ENCODE measurements at places on chromosomes 16 and 17. TPM values are rescaled to one million over a fixed set of nuclear protein-coding genes. Genes with fewer than 3 reads are reported as not detected.

The PRSS33 gene
- not detected for polyA plus RNA-seq

The PRR35 gene
- polyA plus RNA-seq: not detected

The STAC2 gene
- 1.2 TPM for polyA plus RNA-seq

The SYCE1L gene
- polyA plus RNA-seq: not detected

The LPCAT2 gene
- 0.19 TPM for polyA plus RNA-seq

The YBX2 gene
- not detected for polyA plus RNA-seq

The SULT1A2 gene
- 0.59 TPM for polyA plus RNA-seq

The NPTX1 gene
- 235 TPM for polyA plus RNA-seq

The GID4 gene
- polyA plus RNA-seq: 5.1 TPM

The TBC1D3H gene
- 0.18 TPM for polyA plus RNA-seq

The ACTG1 gene
- 738 TPM for polyA plus RNA-seq

The CFAP52 gene
- polyA plus RNA-seq: 0.82 TPM

The GDPD1 gene
- polyA plus RNA-seq: 139 TPM

The EPX gene
- polyA plus RNA-seq: not detected

The CTRL gene
- 1.9 TPM for polyA plus RNA-seq

The KIF18B gene
- polyA plus RNA-seq: not detected

The KRTAP2-3 gene
- not detected for polyA plus RNA-seq

The DPEP1 gene
- polyA plus RNA-seq: not detected

The HBQ1 gene
- 2.3 TPM for polyA plus RNA-seq

The LDAF1 gene
- polyA plus RNA-seq: 10.0 TPM

The KRTAP2-4 gene
- polyA plus RNA-seq: not detected

The TBC1D3D gene
- polyA plus RNA-seq: 2.5 TPM

The NOD2 gene
- not detected for polyA plus RNA-seq

The NOMO2 gene
- 500 TPM for polyA plus RNA-seq

The KRT33A gene
- not detected for polyA plus RNA-seq

The RHBDF2 gene
- not detected for polyA plus RNA-seq

The VTN gene
- not detected for polyA plus RNA-seq

The CCL8 gene
- not detected for polyA plus RNA-seq

The CD7 gene
- polyA plus RNA-seq: not detected

The C17orf67 gene
- 1.1 TPM for polyA plus RNA-seq

The SLFN11 gene
- 0.27 TPM for polyA plus RNA-seq

The SSTR5 gene
- not detected for polyA plus RNA-seq

The KRT27 gene
- polyA plus RNA-seq: not detected

The ITGAX gene
- polyA plus RNA-seq: 0.28 TPM

The MYLK3 gene
- polyA plus RNA-seq: 0.35 TPM

The FN3K gene
- 0.91 TPM for polyA plus RNA-seq

The NGFR gene
- 5.3 TPM for polyA plus RNA-seq

The TNFSF12 gene
- polyA plus RNA-seq: 1.9 TPM

The PYDC1 gene
- 0.94 TPM for polyA plus RNA-seq

The NOTUM gene
- polyA plus RNA-seq: not detected

The SLC16A6 gene
- polyA plus RNA-seq: 6.4 TPM

The NPIPA5 gene
- 9.5 TPM for polyA plus RNA-seq

The TMED6 gene
- polyA plus RNA-seq: not detected

The CCL13 gene
- not detected for polyA plus RNA-seq

The SDR42E2 gene
- polyA plus RNA-seq: not detected

The TUBB3 gene
- 96.8 TPM for polyA plus RNA-seq

The CLCN7 gene
- 0.55 TPM for polyA plus RNA-seq

The C17orf113 gene
- polyA plus RNA-seq: 2.4 TPM

The CCL4 gene
- polyA plus RNA-seq: not detected

The PPP1R1B gene
- polyA plus RNA-seq: 272 TPM

The RMI2 gene
- 1.8 TPM for polyA plus RNA-seq

The DOC2A gene
- polyA plus RNA-seq: 2.3 TPM

The SNF8 gene
- polyA plus RNA-seq: 43.2 TPM

The AIPL1 gene
- not detected for polyA plus RNA-seq

The ARHGAP44 gene
- polyA plus RNA-seq: 8.2 TPM

The NDUFAF8 gene
- 55.0 TPM for polyA plus RNA-seq

Measured in Purkinje cell (primary cell).